ENCODE measurements at places on chromosomes 16 and 17. TPM values are rescaled to one million over a fixed set of nuclear protein-coding genes. Genes with fewer than 3 reads are reported as not detected.

DNA sequence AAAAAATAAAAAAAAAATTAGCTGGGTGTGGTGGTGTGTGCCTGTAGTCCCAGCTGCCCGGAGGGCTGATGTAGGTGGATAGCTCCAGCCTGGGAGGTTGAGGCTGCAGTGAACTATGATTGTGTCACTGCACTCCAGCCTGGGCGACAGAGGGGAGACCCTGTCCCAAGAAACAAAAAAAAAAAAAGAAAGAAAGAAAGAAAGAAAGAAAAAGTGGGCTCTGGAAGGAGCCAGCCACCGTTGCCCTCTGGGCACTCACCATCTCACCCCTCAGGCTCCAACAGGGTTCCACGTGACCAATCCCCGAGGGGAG is 87.3 kb upstream of the TOB1 start:
- no peak for DNase-seq
- H3K27me3 ChIP-seq: no peaks in the 10 kb centered on the region
- H3K4me1 ChIP-seq: peaks cover 37% of the 10 kb centered on the region
- no peak overlapping the region for H3K4me3 ChIP-seq
- peak overlapping the region; percentile 7 for H3K27ac ChIP-seq

DNA sequence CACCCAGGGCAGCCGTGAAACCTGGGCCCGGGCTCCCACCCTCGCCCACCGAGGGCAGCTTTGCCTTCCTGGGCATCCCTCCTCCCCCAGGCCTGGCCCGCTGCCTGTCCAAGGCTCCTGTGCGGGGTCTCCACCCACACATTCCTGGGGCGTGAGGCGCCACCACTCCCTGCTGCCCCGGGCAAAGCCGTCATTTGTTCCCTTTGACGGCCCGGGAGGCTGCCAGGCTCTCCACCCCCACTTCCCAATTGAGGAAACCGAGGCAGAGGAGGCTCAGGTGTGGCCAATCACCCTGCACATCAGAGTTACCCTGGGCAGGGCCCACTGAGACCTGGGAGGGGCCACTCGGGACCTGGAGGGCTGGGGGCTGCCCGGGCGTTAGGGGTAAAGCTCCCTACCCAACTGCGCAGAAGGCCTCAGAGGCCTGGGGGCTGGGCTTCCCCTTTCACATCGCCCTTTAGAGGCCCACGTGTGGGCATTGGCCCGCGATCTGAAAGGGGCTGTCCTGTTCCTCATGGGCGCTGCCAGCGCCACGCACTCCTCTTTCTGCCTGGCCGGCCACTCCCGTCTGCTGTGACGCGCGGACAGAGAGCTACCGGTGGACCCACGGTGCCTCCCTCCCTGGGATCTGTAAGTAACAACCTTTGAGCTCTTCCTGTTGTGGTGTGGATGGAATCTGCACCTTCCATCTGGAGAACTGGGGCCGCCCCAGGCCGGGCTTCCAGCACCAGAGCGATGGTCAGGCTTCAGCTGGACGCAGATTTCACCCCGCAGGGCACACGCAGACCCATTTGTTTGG is at the start of gene MSLN:
Gene MSLN, plus strand, starts transcription at position 190 of the 799 bp plus-strand sequence. CDS start 1,947 bp downstream, outside the sequence.
- H3K4me3 ChIP-seq: no peak within 1 kb of the TSS
- H3K4me1 ChIP-seq: no peaks in the 10 kb centered on the region
- no peaks in the 10 kb centered on the region for H3K36me3 ChIP-seq

ABCA3 gene
- 38.1 TPM for total RNA-seq

DNA sequence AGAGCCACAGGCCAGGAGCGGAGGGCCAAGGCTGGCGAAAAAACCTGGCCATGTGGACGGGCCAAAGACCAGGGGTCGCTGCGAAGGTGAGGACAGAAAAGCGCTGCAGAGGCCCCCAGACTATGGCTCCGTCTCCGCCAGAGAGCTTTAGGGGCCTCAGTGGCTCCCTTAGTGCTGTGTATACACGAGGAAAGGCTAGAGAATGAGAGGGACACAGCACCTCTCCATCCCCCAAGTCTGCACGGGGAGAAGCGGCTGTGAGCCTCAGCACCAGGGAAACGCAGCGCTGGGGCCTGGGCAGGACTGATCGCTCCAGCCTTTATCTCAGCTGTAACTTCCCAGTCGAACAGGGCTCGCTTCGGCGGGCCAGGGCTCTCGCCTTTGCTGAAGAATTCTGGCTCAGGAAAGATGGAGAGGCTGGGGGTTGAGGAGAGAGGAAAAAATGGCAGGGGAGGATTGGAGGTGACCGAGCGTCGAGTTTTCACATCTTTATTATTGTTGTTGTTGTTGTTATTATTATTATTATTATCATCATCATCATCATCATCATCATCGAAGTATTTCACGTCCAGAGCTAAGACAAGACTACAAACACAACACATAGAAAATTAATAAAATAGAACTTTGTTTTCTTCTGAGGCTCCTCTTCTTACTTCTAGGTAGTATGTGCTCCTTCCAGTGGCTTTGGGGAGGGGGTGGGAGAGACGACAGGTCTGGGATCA is 1.9 kb upstream of the HOXB5 start:
- no peaks in the 10 kb centered on the region for H3K36me3 ChIP-seq
- DNase-seq: no peak
- H3K27ac ChIP-seq: no peak overlapping the region
- no peaks in the 10 kb centered on the region for H3K4me1 ChIP-seq
- no peaks in the 10 kb centered on the region for H3K27me3 ChIP-seq

- H3K4me3 ChIP-seq: peak overlapping the region; percentile 98
- H3K27ac ChIP-seq: peak overlapping the region; percentile 89
- no peaks in the 10 kb centered on the region for H3K36me3 ChIP-seq
Measured at GRCh38 chr17:28643983-28644786, 773 bp downstream of the BLTP2 start.

Data from testis (tissue), 5 donors.